ENCODE measurements at places on chromosomes 1 and 21.

DNA sequence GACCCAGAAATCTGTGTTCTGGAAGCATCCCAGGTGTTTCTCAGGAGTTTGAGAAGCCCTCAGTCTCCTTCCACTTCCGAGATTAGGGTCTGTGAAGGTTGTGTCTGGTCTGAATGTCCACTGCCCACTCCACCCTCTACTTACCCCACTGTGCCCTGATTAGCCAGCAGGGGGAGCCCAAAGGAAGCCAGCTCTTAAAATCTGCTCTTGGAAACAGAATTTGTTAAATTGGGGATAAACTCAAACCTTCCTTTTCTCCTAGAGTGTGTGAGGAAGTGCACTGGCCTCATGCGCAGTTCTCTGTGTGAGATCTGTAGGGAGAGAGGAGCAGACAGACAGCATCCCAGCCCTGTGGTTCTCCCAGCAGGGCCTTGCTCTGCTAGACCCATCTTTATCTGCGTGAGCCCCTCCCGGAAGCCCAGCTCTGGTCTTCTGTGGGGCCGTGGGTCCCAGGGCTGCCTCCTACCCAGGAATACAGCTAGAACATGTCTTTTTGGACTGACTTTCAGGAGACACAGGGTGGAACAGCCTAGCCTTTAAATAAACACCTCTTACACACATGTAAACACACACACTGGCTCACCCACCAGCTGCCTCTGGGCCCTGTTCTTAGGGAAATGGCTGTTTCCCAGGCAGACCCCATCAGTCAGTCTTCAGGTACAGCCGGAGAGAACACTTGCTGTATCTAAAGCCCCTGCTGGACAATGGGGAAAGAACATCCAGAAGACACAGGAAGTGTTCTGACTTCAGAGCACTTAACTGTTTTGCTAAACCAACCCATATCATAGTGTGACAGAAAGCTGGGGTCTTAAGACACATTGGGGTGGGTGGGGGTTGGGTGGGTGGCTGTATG, 52.2 kb downstream of the SMYD2 start:
- DNase-seq = no peak

GRCh38 chr1:238777551-238777950, 608.8 kb upstream of the CHRM3 start:
- no peak for DNase-seq

DNA sequence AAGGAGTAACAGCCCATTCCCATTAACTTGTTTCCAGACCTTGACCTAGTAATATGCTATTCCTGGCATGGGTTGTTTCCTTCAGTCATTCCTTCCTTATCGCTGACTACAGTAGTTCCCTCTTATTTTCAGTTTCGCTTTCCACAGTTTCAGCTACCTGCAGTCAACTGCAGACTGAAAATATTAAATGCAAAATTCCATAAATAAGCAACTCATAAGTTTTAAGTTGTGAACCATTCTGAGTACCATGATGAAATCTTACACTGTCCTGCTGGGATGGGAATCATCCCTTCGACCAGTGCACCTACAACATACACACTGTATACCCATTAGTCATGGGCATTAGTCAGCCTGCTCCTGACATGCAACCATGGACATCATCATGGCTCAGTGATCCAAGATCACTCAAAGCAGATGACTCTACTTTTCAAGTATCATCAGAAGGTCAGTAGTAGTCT, 66.7 kb downstream of the CCDC30 start:
- no peak for DNase-seq

GRCh38 chr1:180026556-180026955, 71.9 kb downstream of the CEP350 start:
- no peak for DNase-seq

- DNase-seq = no peak
Measured at GRCh38 chr1:227300682-227301081, 17.6 kb downstream of the CDC42BPA start.

DNA sequence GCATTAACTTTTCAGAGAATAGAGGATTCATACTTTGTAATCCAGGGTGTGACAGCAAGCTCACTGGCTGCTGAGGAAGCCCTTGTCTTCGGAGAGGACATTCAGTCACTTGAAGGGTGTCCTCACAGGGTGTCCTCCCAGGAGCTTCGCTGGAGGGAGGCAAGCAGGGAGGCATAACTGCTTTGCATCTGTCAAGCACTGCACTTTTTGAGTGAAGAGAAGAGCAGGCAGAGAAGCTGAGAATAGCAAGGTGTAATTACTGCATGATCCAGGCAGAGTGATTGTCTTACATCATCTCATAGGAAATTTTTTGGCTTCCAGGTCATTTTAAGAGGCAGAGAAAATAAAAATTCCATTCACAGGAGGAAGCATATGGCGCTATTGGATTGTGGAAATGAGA, 232.5 kb upstream of the ZP4 start:
- no peak for DNase-seq

GRCh38 chr1:101308935-101309333, 72.1 kb downstream of the S1PR1 start:
- DNase-seq = no peak

GRCh38 chr1:62131093-62131725, 63.4 kb upstream of the L1TD1 start:
- DNase-seq = no peak

DNA sequence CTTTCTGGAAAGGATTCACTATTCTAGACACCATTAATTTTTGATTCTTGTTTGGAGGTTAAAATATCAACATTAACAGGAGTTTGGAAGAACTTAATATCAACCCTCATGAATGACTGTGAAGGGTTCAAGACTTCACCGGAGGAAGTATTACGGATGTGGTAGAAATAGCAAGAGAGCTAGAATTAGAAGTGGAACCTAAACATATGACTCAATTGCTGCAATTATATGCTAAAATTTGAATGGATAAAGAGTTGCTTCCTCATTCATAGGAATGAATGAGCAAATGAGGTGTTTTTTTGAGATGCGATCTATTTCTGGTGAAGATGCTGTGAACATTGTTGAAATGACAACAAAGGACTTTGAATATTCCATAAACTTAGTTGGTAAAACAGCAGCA, 77.9 kb upstream of the TNFSF4 start:
- no peak for DNase-seq

DNA sequence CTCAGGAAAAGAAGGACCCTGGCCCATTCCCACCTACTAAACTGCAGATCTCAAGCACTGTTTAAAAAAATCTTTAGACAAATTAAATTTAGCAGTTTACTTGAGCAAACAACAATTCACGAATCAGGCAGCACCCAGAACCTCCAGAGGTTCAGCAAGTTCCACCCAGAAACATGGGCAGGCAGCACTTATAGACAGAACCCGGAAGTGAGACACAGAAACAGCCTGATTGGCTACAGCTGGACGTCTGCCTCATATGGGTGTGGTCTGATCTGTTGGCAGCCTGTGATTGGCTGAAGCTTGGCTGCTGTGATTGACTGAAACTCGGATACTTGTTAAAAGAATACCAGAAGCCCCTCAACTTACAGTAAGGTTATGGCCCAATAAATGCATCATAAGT, 34.7 kb upstream of the COL6A2 start:
- no peak for DNase-seq

GRCh38 chr1:178192686-178193085, 98.8 kb downstream of the RASAL2 start:
- DNase-seq = no peak

- no peak for DNase-seq
Measured at GRCh38 chr1:95370691-95371562, 136.9 kb downstream of the RWDD3 start.

- no peak for DNase-seq
Measured at GRCh38 chr1:206469933-206470691, at the start of gene IKBKE. Gene IKBKE, plus strand, starts transcription at chr1:206470476. Its CDS starts 2,752 bp downstream, at chr1:206473228.

- no peak for DNase-seq
Measured at GRCh38 chr21:40646651-40647050, 200.3 kb downstream of the DSCAM start.

- peak; percentile 81 for DNase-seq
Measured at GRCh38 chr1:26786437-26787380, 1.0 kb upstream of the PIGV start.

DNA sequence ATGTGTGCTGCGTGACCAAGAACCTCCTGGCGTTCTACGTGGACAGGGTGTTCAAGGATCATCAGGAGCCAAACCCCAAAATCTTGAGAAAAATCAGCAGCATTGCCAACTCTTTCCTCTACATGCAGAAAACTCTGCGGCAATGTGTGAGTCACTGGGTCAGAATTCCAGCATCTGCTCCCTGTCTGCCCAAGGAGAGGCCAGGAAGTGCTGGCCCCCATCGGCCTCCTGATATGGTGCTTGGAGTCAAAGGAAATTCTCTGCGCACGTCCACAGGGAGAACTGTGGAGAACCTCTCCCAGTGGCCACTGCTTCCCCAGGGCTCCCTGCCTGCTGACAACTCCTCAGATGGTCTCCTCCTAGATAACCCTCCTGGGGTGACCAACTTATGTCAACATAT, 25.6 kb upstream of the IL20 start:
- no peak for DNase-seq

DNA sequence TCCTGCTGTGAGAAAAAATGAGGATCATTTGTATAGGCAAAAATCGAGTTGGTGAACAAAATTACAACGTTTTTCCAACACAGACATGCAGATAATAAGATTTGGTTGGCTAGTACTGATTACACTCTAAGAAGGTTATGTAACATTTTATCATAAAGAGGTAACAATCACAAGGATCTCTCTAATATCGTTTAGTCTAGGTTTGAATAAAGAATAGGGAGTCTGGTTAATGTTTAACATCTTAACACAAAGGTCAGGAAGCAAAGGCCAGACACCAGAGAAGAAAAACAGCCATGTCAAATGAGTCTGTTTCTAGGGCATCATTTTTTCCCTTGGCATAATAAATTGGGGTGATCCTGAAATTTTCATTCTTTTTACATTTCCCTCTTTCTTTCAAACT, 207.4 kb upstream of the CHRM3 start:
- DNase-seq = no peak

DNA sequence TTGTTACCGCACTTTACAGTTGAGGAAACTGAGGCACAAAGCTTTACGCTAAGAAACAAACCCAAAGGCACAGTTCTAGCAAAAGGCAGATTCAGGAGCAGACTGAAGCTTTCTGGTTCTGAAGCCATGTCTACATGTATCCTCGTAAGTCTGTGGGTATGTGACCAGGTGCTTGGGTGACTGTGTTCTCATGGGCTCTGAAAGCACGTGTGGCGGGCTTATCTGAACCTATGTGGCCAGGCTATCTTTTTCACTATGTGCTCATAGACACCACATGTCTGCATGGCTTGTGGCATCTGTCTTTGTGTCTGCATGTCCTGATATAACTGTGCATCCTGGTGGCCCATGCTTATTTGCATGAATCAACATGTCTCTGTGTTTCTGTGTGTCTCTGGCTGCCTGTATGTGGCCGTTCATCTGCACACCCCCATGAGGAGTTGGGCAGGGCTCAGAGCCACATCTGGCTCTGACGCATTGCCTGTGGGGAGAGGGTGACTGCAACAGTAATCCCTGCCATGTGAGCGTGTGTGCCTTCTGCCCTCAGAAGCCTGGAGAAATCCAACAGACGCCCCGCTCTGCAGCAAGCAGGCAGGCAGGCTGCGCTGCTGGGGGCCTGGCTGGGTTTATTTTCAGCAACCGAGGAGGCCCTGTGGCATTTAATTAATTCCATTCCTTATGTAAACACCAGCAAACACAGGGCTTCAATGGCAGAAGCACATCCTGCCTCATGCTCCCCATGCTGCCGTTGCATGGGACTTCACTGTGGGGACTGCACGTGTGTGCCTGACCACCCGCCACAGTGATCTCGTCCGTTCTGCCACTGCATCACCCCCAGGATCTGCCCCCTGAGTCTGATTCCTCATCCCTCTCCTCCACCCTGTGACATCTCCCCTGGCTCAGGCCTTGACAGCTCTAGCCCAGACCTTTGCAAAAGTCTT, 115.4 kb downstream of the TRABD2B start:
- DNase-seq = no peak

DNA sequence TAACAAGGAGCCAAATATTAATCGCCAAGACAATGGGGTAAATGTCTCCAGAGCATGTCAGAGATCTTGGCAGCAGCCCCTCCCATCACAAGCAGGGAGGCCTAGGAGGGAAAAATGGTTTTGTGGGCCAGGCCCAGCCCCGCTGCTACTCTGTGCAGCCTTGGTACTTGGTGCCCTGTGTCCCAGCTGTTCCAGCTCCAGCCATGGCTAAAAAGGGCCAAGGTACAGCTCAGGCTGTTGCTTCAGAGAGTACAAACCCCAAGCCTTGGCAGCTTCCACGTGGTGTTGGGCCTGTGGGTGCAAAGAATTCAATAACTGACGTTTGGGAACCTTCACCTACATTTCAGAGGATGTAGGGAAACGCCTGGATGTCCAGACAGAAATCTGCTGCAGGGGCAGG, 10.4 kb downstream of the UBE2G2 start:
- DNase-seq = no peak

- peak; percentile 60 for DNase-seq
Measured at GRCh38 chr1:151612501-151613281, 841 bp downstream of the SNX27 start.

GRCh38 chr1:210850556-210850955, 283.4 kb downstream of the KCNH1 start:
- DNase-seq = no peak

- no peak for DNase-seq
Measured at GRCh38 chr1:184770181-184770979, 15.7 kb upstream of the EDEM3 start.
